ENCODE measurements at places on chromosomes 12 and 14.
A peak's percentile ranks its signal among the peaks of the same experiment; 100 is the strongest.

GRCh38 chr14:20681348-20682126 is 2.8 kb upstream of the RNASE4 start:
- peak; percentile 83 for DNase-seq

GRCh38 chr14:76752744-76753143 is 8.5 kb upstream of the VASH1 start:
- no peak for DNase-seq

- DNase-seq: peak; percentile 29
Observed at GRCh38 chr12:48903363-48903981, 21.8 kb downstream of the FKBP11 start.

GRCh38 chr14:66485029-66485428 is 1.1 kb upstream of the CCDC196 start:
- DNase-seq: no peak

- no peak for DNase-seq
Observed at GRCh38 chr12:29212682-29213403, 63.8 kb downstream of the FAR2 start.

- DNase-seq: peak; percentile 29
Observed at GRCh38 chr14:90384543-90384911, 12.3 kb upstream of the CALM1 start.

DNA sequence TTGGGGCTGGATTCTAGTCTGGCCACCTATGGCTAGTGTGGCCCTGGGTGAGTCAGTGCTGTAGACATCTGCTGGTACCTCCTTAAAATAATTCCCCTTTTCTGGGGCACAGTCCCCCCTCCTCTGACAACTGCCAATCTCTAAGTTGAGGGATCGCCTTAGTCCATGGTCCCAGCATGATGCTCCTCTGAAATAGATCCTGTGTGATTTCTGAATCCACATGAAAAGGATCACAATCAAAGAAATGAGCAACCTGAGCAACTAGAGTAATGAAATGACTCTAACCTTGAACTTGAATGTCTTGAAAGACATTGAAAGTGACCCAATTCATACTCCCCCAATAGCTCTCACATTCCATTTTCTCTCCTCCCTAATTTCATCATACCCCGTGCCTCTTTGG is 332.5 kb downstream of the VRK1 start:
- DNase-seq: no peak

DNA sequence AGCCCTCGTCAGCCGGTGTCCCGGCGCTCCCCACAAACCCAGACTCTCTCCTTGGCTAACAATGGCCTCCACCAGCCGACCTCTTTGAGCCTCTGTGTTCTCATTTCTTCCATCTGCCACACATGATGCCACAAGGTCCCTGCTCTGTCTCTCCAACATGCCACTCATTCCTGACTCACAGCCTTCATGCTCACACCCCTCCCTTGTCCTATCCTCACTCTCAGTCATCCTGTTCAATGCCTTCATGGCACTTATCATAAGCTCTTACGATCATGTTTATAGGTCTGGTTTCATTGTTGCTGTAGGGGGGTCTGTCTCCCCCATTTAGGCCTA is 9.6 kb upstream of the SERPINA11 start:
- DNase-seq: no peak

DNA sequence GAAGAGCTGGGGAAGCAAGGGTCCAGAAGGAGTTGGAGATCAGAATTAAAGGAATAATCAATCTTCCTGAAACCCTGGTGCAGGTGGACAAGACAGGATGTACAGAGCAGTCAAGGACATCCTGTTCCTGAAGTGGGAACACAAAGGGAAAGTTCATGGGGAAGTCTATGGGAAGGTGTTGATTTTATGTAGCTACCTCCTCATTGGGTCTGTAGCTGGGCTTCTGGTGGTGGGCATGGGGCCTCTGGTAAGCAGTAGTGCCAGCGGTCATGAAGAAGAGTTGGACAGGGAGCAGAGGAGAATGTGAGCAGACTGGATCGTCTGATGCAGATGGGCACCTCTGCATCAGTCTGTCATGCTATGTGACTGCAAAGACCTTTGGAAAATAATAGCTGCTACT is 75.7 kb upstream of the PPM1H start:
- no peak for DNase-seq

DNA sequence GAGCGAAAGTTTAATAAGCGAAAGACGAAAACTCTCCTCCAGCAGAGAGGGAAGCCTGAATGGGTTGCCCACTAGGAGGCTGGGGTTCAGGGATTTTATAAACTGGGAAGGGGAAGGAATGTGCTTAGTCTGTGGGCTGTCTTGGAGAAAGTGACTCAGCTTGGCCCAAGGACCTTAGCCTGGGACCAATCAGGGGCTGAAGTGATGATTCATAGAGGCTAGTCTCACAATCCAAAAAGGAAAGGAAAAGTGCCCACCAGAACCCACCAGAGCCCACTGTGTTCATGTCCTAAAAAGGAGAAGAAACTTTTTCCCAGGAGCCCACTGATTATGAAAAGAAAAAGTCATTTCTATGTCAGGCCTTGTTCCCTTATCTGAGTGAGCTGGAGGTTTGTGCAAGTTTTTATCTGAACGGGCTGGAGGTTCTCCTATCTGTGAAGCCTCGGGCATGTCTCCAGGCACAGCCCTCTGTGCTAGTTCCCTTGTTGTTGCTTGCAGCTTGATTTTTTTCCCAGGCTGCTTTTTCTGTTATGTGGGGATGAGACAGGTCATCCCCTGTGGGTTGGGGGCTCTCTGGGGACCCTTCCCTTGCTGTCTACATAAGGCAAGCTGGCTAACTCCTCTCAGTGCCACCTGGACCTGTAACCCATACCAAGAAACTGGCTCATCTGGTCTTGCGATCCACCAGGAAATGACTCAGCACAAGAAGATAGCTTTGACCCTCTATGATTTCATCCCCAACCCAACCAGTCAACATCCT is 8.3 kb upstream of the GOLGA5 start:
- DNase-seq: peak; percentile 63

DNA sequence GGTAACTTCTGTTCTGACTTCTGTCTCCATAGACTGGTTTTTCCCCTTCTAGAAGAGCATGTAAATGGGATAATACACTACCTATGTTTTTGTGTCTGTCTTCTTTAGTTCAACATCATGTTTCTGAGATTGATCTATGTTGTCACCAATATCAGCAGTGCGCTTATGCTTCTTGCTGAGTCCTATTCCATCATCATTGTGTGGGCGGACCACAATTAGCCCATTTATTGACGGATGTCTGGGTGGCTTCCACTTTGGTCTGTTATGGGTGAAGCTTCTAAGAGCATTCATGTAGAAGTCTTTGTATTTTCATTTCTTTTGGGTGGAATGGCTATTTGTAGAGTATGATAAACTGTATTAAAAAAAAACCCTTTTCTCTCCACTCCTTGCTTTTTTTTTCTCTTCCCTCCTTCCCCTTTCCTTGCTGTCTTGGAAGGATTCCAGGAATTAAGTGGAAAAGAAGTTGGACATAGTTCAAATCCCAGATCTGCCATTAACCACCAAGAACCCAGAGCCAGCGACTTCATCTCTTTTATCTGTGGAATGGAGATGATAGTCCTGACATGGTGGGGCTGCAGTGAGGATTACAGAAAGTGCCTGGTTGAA is 7.0 kb upstream of the SERPINA1 start:
- DNase-seq: no peak
